Activated T-helper 1 cell treated with anti-CD3 and anti-CD28 coated beads, Interleukin-12 subunit alpha, Interleukin-12 subunit beta, Interleukin-2, Interleukin-4 antibody, amounts not matched to agents 30 ng/mL and 10 ng/mL and 1 ng/mL, durations not matched to agents 14 hours and 24 hours and 36 hours (primary cell): ENCODE measurements at places on chromosomes 6 and 20.

- H3K27me3 ChIP-seq: no peaks in the 10 kb centered on the region
- peak; percentile 47 for DNase-seq
- H3K27ac ChIP-seq: peak overlapping the region; percentile 87
- peaks cover 69% of the 10 kb centered on the region for H3K4me1 ChIP-seq
- peak overlapping the region; percentile 51 for H3K4me3 ChIP-seq
- peaks cover 73% of the 10 kb centered on the region for H3K36me3 ChIP-seq
Measured at GRCh38 chr20:50569864-50570836, 60.0 kb downstream of the PTPN1 start.

DNA sequence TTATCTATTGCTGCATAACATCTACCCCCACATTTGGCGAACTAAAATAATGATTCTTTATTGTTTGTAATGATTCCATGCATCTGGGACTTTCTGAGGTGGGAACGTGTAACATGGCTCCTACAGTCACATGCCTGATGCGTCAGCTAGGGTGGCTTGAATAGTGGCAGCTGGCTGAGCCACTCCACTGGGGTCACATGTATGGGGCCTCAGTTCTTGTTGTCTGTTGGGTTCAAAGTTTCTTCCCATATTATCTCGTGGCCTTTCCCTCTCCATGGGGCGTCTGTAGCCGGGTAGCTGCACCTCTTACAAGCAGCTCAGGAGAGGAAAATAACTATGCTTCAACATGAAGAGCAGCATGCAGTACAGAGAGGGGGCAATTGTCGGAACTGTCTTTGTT is 69.9 kb downstream of the CRYBG1 start:
- H3K36me3 ChIP-seq: no peaks in the 10 kb centered on the region
- H3K27ac ChIP-seq: no peak overlapping the region
- H3K4me3 ChIP-seq: no peak overlapping the region
- H3K4me1 ChIP-seq: no peaks in the 10 kb centered on the region
- DNase-seq: no peak
- peaks cover 8% of the 10 kb centered on the region for H3K27me3 ChIP-seq

- H3K27me3 ChIP-seq: peaks cover 8% of the 10 kb centered on the region
- H3K36me3 ChIP-seq: no peaks in the 10 kb centered on the region
- DNase-seq: no peak
- H3K27ac ChIP-seq: no peak overlapping the region
Measured at GRCh38 chr6:47323321-47323720, 13.6 kb upstream of the TNFRSF21 start.

DNA sequence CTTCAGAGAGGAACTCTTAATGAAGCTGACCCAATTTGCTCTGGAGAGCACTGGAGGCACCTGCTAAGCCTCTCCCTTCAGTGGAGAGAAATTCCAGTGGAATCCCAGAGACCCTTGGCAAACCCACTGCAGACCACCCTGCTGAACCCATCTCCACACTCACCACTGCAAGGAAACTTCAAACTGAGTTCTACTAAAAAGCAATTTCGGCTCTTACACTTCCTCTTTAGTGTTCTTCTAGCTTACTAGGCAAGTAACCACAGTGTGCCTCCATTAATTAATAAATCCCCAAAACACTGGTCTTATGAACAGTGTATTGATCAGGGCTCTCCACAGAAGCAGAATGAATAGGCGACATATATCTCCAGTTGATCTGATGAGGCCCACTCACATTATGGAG is 43.0 kb upstream of the HLA-E start:
- H3K27me3 ChIP-seq: peaks cover 89% of the 10 kb centered on the region
- H3K27ac ChIP-seq: no peak overlapping the region
- no peak for DNase-seq
- H3K36me3 ChIP-seq: peaks cover 2% of the 10 kb centered on the region
- peaks cover 13% of the 10 kb centered on the region for H3K4me1 ChIP-seq

- H3K36me3 ChIP-seq: no peaks in the 10 kb centered on the region
- no peak overlapping the region for H3K27ac ChIP-seq
- DNase-seq: no peak
- H3K4me3 ChIP-seq: no peak overlapping the region
- no peaks in the 10 kb centered on the region for H3K4me1 ChIP-seq
Measured at GRCh38 chr6:1716868-1717267, 107.2 kb downstream of the FOXC1 start.

DNA sequence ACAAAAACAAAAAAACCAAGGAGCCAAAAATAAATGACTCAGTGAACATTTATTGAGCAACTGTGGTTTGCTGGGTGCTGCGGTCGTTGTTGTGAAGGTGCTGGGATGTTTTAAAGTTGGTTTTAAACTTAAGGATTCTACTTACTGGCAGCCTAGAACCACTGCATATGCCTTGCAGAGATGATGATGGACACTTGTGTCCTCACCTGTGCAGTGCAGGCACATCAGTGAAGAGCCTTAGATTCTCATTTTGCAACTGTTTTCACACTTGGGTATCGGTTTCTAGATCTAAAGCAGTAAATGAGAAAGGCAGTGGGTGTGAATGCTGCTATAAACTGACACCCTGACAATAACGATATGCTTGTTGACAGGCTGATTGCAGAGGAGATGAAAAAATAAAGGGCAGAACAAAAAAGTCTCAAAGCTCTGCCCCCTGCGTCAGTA is 68.8 kb downstream of the UTRN start:
- peak overlapping the region; percentile 84 for H3K27ac ChIP-seq
- no peaks in the 10 kb centered on the region for H3K27me3 ChIP-seq
- peaks cover 13% of the 10 kb centered on the region for H3K36me3 ChIP-seq
- peak overlapping the region; percentile 44 for H3K4me3 ChIP-seq
- H3K4me1 ChIP-seq: peaks cover 67% of the 10 kb centered on the region
- no peak for DNase-seq

DNA sequence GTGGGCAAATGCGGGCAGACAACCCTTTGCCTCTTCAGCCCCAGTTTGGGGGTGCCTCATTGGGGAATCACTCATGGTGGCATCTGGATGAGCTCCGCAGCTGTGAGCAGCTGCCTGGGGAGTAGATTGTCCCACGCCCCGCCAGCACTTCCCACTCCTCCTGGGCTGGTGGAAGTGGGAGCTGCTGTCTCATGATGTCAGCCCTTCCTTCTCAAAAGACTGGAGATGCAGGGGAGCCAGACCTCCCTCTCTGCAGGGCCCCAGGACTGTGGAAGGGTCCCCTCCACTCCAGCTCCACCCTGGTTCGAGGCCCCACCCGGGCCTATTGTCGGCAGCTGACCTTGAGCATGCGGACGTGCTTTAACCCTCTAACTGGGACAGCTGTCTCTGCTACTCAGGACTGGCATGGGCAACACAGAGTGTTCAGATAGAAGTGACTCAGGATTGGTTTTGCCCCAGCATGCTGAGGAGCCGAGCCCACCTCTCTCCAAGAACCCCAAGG is 2.0 kb downstream of the UNC93A start:
- H3K27ac ChIP-seq: no peak overlapping the region
- no peaks in the 10 kb centered on the region for H3K4me1 ChIP-seq
- H3K4me3 ChIP-seq: no peak overlapping the region
- no peak for DNase-seq
- no peaks in the 10 kb centered on the region for H3K36me3 ChIP-seq
- peaks cover 5% of the 10 kb centered on the region for H3K27me3 ChIP-seq

- no peaks in the 10 kb centered on the region for H3K27me3 ChIP-seq
- no peak overlapping the region for H3K4me3 ChIP-seq
- no peaks in the 10 kb centered on the region for H3K36me3 ChIP-seq
- H3K27ac ChIP-seq: no peak overlapping the region
- no peaks in the 10 kb centered on the region for H3K4me1 ChIP-seq
- no peak for DNase-seq
Measured at GRCh38 chr6:114157848-114158247, 185.0 kb downstream of the HS3ST5 start.

GRCh38 chr6:43828711-43829110 is 58.7 kb downstream of the VEGFA start:
- no peak overlapping the region for H3K4me3 ChIP-seq
- H3K27ac ChIP-seq: no peak overlapping the region
- H3K36me3 ChIP-seq: no peaks in the 10 kb centered on the region
- peaks cover 13% of the 10 kb centered on the region for H3K27me3 ChIP-seq
- no peak for DNase-seq

GRCh38 chr6:61193771-61194170 is 1092.3 kb downstream of the KHDRBS2 start:
- H3K4me3 ChIP-seq: no peak overlapping the region
- H3K27ac ChIP-seq: no peak overlapping the region
- no peaks in the 10 kb centered on the region for H3K36me3 ChIP-seq
- no peaks in the 10 kb centered on the region for H3K4me1 ChIP-seq
- no peaks in the 10 kb centered on the region for H3K27me3 ChIP-seq

GRCh38 chr6:1669996-1670395 is 60.3 kb downstream of the FOXC1 start:
- H3K4me1 ChIP-seq: no peaks in the 10 kb centered on the region
- peaks cover 2% of the 10 kb centered on the region for H3K27me3 ChIP-seq
- H3K27ac ChIP-seq: no peak overlapping the region
- no peak for DNase-seq

DNA sequence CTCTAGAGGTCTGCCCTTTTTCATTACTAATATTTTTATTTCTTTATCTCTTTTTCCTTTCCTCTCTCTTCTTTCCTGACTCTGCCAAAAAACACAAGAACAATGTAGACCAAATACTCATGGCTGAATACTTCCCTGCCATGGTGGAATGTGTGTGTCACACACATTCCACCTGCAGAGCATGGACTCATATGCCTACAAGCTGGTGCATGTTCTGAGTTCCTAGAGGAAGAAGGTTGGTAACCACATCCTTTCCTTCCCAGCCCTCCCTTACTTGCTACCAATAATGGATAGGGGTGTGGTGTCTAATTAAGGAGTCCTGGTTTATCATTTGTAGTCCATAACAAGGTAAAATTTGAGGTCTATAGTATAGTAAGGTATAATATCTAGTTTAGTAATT is 15.2 kb upstream of the CST9L start:
- no peak overlapping the region for H3K4me3 ChIP-seq
- H3K27me3 ChIP-seq: peaks cover 2% of the 10 kb centered on the region
- H3K27ac ChIP-seq: no peak overlapping the region
- DNase-seq: no peak

DNA sequence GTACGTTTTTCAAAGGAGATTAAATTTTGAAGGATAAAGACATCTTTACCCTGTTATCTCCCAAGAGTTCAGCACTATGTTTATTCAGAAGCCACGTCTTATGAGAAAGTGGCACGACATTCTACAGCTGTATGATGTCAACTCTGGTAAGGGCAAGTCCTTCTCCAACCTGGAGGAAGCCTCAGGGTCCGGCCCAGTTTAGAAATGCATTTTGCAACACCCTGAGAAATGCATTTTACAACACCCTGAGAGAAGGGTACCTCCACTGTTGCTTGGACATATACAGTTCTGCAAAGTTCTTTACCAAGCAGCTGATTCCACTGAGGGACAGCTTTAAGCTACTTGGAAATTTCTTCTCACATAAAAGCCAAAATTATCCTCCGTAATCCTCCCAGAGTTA is 17.5 kb downstream of the NAPB start:
- H3K27me3 ChIP-seq: no peaks in the 10 kb centered on the region
- no peak for DNase-seq
- H3K27ac ChIP-seq: no peak overlapping the region
- H3K4me1 ChIP-seq: peaks cover 80% of the 10 kb centered on the region
- H3K4me3 ChIP-seq: no peak overlapping the region

GRCh38 chr20:44188752-44189151 is 1.8 kb upstream of the JPH2 start:
- H3K4me3 ChIP-seq: no peak overlapping the region
- H3K27me3 ChIP-seq: peaks cover 39% of the 10 kb centered on the region
- no peaks in the 10 kb centered on the region for H3K36me3 ChIP-seq
- H3K27ac ChIP-seq: no peak overlapping the region
- H3K4me1 ChIP-seq: no peaks in the 10 kb centered on the region
- DNase-seq: no peak

GRCh38 chr20:34896086-34896621 is 19.7 kb downstream of the ACSS2 start:
- peaks cover 32% of the 10 kb centered on the region for H3K36me3 ChIP-seq
- H3K27me3 ChIP-seq: no peaks in the 10 kb centered on the region
- DNase-seq: no peak
- H3K4me3 ChIP-seq: no peak overlapping the region
- no peak overlapping the region for H3K27ac ChIP-seq
- peaks cover 35% of the 10 kb centered on the region for H3K4me1 ChIP-seq

DNA sequence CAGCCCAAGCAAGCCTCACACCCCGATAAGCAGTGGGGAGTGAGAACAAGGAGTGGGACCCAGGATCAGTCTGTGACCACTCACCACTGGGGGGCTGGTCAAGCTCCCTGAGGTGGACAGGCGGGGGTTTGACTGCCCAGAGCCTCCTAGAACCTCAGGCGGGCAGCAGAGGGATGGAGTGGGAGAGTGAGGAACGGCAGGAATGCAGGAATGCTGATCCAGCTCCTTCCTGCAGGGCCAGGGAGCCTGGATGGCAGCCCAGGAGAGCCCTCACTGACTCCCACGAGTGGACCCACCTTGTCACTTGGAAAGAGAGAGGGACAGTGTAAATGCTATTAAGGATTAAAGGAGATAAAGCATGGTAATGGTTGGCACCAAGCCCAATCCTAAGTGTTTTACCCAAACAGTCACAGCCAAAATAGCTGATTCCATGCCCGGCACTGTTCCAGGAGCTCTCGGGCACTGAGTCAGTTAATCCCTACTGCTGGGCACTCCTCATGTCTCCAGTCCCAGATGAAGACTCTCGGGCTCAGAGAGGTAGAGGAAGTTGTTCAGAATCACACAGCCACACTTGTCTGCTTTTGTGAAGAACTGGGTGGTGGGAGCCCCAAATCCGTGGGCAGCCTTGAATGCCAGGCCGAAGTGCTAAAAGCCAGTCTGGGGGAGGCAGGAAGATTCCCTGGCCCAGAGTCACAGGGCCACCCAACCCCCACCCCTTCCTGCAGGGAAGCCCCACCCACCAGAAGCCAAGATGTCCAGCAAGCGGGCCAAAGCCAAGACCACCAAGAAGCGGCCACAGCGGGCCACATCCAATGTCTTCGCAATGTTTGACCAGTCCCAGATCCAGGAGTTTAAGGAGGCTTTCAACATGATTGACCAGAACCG is 3.1 kb downstream of the MYL9 start:
- H3K4me1 ChIP-seq: no peaks in the 10 kb centered on the region
- peaks cover 4% of the 10 kb centered on the region for H3K27me3 ChIP-seq
- H3K36me3 ChIP-seq: no peaks in the 10 kb centered on the region
- no peak overlapping the region for H3K4me3 ChIP-seq

DNA sequence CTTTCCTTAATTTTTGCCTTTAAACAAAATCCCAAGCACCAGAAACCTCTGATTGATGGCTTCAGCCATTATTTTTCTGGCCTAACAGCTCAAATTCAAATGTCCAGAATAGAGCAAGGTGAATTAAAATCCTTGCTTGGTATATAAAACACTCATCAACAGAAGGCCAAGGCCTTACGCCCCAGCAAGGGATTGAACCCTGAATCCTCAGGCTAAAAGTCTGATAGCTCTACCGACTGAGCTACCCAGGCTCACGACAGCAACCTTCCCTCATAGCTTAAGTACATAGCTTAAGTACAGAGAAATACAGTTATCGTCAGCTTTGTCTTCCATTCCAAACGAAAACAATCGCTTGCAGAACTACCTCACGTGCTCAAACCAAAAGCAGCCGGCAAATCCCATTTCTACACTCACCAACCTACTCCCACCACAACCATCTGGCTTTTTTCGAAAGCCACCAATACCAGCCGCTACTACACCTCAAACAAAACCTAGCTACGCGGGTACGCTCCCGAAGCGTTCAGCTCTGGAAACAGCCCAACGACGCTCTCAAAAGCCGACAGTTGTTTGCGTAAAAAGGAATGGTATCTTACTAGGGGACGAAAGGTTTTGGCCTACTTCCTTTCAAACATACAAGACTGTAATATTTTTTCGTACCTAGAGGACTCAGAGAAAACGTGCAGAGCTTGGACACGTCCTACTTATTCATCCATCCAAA is 167.5 kb downstream of the GPX5 start:
- no peak overlapping the region for H3K4me3 ChIP-seq
- no peak for DNase-seq
- H3K27me3 ChIP-seq: peaks cover 58% of the 10 kb centered on the region

- H3K27ac ChIP-seq: peak overlapping the region; percentile 85
- H3K27me3 ChIP-seq: no peaks in the 10 kb centered on the region
- H3K36me3 ChIP-seq: peaks cover 23% of the 10 kb centered on the region
- peak overlapping the region; percentile 13 for H3K4me3 ChIP-seq
Measured at GRCh38 chr6:42569102-42570028, 5.5 kb downstream of the UBR2 start.
